ENCODE measurements at places on chromosomes 4 and X.

GRCh38 chr4:14155803-14156202, 528.3 kb upstream of the BOD1L1 start:
- no peak for DNase-seq

DNA sequence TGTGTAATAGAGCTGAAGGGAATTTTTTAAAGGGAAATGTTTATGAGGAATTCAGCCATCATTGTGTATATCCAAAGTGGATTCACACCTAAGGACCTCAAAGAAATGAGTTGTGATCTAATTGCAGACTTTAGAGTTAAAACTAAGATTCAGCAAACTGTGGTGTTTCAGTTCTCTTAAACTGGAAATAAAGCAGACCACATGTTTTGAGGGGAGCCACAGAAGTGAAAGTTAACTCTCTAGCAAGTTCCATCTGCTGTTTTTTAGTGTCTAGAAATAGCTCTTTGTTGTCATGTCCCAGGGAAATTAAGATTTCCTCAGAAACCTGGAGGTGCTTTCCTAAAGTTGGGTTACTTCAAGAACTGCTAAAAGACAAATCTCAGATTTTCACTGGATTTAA, 97.3 kb upstream of the DDX3X start:
- no peak for DNase-seq

DNA sequence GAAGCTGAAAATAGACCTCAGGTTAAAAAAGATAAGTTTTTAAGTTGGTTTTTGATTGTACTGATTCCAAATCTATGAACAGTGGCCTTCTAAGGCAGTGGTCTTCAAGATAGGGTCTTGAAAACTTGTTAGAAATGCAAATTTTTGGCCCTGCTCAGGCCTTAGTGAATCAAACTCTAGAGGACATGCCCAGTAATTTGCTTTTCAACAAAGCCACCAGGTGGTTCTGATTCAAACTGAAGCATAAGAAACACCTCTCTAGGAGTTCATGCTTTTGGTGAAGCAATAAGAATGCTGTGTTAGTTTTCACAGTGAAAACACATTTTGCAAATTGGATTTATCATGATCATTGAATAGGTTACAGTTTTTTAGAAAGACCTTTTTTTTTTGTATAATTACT, 1849.4 kb upstream of the AGA start:
- DNase-seq: no peak

DNA sequence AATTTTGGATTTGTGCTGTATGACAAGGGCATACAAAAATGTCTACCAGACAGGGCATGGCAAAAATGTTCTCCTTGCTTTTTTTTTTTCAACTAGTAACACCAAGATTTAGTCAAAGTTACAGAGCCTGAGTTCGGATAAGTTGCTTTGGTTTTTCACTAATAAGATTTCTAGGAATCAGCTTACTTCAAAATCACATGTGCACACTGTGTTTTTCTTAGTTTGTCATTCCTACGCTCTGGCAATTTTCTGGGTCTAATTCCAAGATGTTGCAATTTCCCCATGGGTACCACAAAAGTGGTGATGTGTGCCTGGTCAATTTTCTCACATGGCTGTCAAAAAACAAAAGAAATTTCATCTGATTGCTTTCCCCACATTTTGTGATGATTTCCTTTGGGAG, 6.3 kb downstream of the C1QTNF7 start:
- no peak for DNase-seq

GRCh38 chr4:87053176-87053658, 118.4 kb downstream of the AFF1 start:
- DNase-seq: no peak

DNA sequence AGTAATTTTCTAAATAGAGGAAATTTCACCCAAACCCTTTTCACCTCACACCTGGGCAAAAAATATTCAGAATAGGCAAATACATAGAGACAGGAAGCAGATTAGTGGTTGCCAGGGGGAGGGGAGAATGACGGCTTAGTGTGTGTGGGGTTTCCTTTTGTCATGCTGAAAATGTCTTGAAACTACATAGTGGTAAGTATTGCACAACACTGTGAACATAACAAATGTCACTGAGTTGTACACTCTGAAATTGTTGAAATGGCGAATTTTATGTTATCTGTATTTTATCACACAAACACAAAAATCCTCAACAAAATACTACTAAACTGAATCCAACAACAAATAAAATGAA, 60.7 kb upstream of the PLAC1 start:
- no peak for DNase-seq

GRCh38 chrX:93422693-93423092, 250.7 kb downstream of the NAP1L3 start:
- no peak for DNase-seq

DNA sequence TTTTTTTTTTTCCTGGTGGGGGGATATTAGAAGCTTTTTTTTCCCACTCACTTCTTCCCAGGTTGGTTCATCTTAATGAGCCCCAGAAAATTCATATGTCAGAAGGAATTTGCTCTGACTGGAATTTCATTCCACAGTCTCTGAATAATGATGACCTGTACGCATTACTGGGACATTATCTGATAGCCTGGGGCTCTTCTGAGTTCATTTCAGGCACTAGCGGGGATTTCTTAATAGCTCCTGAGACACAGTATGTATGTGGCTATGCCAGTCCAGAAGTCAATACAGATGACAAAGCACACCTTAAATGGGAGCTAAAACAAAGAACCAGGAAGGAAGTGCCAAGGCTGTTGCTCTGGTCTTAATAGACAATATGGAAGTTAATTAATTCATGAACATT, 295.2 kb upstream of the IGFBP7 start:
- no peak for DNase-seq

DNA sequence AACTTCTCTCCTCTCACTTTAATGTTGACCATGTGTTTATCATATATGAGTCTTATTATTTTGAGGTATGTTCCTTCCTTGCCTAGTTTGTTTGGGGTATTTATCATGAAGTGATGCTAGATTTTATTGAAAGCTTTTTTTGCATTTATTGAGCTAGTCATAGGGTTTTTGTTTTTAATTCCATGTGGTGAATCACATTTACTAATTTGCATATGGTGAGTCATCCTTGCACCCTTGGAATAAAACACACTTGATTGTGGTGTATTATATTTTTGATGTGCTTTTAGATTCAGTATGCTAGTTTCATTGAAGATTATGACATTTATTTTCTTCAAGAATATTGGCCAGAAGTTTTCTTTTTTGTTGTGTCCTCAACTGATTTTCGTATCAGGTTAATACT, 464.6 kb downstream of the PCDH18 start:
- DNase-seq: no peak

DNA sequence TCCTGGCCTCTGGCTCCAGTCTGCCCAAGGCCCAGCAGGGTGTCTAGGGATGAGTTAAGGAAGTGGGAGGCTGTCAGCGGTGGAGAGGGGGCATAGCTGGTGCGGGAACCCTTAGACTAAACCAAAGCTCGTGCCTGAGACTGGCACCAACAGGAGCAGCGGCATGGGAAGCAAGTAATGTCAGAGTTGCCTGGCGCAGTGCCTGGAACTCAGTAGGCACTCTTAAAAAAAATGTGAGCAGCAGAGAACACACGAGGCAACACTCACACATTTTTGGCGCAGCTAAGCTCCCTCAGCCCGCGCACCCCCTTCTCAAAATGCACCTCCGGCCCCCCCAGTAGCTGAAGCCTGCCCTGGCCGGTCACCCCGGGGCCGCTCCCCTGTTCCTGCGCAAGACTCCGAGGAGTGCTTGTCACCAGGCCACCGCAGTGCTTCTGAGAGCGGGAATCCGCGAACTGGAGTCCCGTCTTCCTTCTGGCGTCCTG, 583 bp downstream of the GABRE start:
- no peak for DNase-seq

GRCh38 chr4:73245955-73246354, 12.6 kb downstream of the ANKRD17 start:
- DNase-seq: no peak

DNA sequence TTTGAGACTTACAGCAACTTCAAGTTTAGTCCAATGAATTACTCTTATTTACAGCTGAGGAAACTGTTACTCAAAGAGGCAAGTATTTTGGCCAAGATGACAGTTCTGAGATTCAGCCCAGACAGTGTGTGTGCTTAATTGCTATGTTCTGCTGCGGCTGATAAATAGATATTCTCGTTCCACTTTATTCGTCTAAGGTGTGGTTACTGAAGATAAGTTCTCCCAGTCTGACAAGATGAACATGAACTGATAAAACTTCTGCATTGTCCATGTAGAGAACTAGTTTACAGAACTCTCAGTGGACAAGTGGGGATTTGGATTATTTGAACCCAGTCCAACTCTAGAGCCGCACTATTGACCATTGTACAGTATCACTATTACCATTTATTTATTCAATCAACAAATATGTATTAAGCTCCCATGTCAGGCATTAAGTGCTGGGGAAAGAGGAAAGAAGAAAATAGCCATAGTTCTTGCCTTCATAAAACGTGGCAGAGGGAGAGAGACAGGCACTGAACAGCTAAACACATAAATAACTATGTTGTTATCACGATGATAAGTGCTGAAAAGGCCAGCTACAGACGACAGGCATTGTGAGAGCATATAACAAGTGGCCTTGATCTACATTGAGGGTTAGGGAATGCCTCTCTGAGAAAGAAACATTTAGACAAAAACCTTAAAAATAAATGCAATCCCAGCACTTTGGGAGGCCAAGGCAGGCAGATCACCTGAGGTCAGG, 4.0 kb upstream of the DHX15 start:
- DNase-seq: no peak

DNA sequence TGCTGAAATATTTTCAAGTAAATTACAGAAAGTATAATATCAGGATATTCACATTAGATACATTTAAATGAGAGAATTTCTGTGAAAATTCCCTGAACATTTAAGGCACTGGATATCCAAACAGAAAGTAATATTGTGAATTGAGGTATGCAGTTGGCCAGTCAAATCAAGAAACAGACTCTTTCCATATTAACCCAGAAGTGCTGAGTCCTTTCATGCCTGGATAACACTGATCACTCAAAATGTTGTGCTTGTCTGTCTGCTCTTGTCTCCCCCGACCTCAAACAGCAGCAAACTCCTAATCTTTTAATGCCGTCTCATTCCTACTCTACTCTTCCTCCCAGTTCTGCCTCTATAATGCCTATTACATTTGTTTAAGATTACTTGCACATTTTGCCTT, 51.2 kb downstream of the TBC1D9 start:
- DNase-seq: no peak

- no peak for DNase-seq
These were observed 74.2 kb downstream of the RTL9 start for GRCh38 chrX:110432906-110433215.

DNA sequence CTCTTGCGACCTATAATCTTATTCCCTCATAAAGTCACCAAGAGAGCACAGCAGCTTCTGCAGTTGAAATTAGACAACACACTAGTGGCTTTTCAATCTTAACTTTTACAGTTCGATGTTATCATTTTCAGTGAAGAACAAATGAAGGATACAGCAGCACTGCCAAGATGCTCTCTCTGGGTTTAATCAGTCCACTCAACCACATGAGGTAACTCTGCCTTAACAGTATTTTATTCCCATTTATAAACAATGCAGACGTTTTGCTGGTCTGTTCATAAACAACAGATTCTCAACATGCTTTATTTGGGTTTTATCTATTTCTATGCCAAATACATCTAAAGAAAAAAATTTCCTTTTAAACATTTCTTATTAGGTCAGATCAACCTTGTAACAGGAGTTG, 646.0 kb upstream of the FAM241A start:
- DNase-seq: no peak

DNA sequence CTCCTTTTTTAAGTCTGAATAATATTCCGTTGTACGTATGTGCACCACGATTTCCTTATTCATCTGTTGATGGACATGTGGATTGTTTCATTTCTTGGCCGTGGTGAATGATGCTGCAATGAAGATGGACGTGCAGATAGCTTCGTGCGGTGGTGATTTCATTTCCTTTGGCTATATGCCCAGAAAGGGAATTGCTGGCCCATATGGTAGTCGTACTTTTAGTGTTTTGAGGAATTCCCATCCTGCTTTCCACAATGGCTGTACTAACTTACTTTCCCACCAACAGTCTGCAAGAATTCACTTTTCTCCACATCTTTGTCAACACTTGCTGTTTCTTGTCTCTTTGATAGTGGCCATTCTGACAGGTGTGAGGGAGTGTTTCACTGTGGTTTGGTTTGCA, 12.8 kb downstream of the ZFP42 start:
- DNase-seq: no peak

DNA sequence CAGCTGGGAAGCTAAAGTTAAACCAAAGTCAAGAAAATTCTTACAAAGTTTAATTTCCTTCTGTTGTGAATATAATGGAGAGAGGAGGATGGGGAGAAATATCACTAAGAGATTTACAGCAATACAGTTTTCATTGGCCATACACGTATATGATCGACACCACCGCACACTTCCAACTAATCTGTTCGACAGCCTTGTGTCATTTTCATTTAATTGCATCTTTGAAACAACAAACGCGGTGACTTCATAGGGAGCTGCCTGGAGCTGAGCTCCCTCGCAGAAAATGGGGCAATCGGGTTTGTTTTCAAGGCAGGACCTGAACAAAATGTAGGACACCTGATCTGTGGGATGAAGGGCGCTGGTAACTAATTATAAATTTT, 1.3 kb downstream of the PTPN13 start:
- DNase-seq: no peak

DNA sequence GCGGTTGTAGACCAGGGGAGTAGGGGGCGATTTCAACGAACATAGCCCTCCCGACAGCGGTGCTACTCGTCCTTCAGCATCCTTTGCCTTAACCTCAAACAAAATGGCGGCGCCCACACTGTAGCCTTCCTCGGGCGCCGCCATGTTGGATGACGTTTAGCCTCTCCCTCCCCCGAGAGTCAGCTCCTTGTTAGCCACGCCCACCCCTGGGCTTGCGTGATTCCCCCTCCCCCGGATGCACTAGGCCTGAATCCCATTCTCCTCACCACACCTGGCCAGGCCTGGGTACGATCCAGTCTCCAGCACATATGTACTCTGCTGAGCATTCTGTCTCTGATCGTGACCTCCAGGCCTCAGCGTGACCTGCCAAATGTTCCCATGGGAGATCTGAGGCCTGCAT, 49.0 kb upstream of the ZNF157 start:
- no peak for DNase-seq

DNA sequence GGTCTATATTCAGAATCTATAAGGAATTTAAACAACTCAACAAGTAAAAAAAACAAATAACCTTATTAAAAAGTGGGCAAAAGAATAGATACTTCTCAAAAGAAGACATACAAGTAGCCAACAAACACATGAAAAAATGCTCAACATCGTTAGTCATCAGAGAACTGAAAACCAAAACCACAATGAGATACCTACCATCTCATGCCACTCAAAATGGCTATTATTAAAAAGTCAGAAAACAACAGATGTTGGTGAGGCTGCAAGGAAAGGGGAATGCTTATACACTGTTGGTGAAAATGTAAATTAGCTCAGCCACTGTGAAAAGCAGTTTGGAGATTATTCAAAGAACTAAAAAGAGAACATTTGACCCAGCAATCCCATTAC, 201.6 kb downstream of the QDPR start:
- no peak for DNase-seq

DNA sequence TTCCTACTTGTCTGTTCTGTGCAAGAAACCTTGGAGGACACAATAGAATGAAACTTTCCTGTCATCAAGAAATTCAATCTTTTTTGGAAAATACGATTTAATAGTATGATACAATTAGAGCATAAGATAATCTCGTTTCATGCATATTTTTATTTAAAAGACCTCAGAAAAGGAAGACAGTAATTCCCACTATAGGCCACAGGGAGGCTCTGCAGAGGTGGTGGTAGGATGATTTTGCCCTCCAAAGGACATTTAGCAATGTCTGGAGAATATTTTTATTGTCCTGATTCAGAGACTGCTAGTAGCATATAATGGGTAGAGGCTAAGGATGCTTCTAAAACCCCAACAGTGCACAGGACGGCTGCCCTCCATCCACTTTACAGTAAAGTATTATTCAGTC, 68.7 kb downstream of the PAK3 start:
- no peak for DNase-seq

- no peak for DNase-seq
These were observed 20.3 kb downstream of the TBC1D14 start for GRCh38 chr4:6929812-6930464.

All from T-cell (primary cell).